GM04503 (cell line): ENCODE measurements at places on chromosomes 1 and 21.

GRCh38 chr1:175373786-175374623, 181.4 kb upstream of the KIAA0040 start:
- no peak for DNase-seq

- no peak for DNase-seq
Observed at GRCh38 chr21:31882711-31883110, 9.9 kb downstream of the HUNK start.

DNA sequence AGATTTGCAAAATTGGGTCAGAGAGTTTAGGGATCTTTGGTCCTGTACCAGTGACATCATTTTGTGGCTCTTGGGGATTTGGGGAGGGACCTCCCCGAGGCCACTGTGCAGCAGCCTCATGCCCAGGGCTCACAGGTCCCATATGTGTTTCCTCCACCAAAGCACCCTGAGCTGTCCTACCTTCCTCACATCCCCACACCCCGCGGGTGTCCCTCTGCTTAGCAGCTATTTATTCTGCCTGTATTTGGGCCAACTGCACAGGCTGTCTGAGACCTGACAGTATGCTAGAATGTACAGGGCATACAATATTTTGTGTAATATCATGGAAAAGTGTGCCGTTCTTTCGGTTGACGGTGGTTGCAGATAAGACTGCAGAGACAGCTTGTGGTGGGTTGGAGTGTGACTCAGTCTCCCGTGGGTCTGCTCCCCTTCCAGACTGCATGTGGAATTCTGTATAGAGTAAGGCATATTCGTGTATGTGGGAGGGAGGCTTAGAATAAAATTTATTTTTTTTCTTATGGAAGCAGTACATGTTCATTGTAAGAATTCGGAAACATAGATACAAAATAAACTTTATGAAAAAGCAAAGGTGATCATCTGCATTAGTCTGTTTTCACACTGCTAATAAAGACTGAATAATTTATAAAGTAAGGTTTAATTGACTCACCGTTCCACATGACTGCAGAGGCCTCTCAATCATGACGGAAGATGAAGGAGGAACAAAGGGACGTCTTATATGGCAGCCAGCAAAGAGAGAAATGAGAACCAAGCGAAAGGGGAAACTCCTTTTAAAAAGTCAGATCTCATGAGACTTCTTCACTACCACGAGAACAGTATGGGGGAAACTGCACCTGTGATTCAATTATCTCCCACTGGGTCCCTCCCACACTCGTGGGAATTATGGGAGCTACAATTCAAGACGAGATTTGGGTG, 84.4 kb downstream of the ADARB1 start:
- DNase-seq, result no peak

DNA sequence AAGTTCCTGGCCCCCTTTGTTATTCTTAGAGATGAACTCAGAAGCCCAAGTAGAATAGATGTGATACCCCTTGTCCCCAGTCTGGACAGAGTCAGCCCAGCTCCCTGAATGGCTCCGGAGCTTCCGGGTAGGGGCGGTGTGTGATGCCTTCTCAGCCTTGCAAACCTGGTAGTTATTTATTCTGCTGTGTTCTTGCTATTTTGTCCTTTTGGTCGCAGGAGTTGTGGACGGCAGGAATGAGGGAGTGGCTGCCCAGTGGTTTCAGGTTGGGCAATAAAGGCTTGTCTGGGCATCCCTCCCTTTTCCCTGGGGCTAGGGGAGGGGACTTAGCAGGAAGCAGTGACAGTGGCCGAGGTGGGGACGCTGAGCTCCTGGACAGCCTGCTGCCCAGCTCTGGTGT, 2.8 kb downstream of the PTPRU start:
- DNase-seq, result no peak
